IPS DF 6.9 (cell line): ENCODE measurements at places on chromosomes 5 and 9.

GRCh38 chr9:15711931-15712330 lies 159.1 kb downstream of the CCDC171 start:
- DNase-seq = no peak

DNA sequence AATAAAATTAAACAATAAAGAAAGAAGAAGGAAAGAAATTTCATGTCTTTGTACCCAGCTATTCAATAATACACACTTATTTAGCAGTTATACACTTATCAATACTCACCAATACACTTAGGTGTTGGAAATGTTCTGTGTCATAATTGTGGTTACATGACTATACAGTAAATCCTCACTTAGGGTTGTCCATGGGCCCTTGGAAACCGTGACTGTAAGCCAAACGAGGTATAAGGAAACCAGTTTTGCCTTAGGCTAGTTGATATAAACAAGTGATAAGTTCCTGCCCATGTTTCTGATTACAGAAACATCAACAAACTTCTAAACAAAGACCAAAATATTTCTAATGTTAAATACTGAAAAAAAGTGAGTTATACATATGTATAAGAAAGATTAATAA lies 10.0 kb upstream of the SLCO4C1 start:
- DNase-seq = no peak

- no peak for DNase-seq
Observed at GRCh38 chr9:136656795-136657611, 5.7 kb upstream of the EGFL7 start.

GRCh38 chr5:149809931-149810691 lies 80.0 kb downstream of the PPARGC1B start:
- DNase-seq = no peak

- DNase-seq = no peak
Observed at GRCh38 chr5:114362197-114362976, 517 bp downstream of the KCNN2 start.

DNA sequence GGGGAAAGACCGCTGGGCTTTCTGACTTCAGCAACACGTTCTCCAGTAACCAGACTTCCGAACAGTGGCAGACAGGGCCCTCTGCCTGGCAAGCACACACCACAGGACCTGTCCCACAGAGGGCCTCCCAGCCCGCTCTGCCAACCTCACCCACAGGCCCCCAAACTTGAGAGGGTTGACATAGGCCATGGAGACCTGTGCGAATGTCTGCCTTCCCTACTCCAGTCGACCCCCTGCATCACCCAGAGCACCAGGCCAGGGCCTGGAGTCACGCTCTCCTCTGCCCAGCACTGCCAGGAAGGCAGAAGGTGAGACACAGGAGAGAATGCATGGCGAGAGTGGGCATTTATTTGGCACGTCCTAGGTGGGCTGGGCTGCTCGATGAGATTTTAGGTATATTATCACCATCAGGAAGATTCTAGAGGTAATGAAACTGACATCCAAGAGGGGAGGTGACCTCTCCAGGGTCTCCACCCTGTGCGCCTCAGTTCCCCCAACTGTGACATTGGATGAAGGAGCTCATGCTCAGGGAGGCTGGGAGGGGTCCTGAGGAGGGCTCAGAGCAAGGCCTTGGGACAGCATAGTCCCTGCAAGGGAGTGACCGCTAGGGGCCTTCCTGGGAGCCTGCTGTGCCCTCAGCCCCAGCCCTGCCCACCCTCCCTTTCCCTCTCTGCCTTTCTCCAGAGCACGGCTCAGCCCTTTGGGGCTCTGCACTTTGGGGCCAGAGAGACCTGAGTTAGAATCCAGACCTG lies 54.9 kb downstream of the DUSP1 start:
- DNase-seq = no peak

DNA sequence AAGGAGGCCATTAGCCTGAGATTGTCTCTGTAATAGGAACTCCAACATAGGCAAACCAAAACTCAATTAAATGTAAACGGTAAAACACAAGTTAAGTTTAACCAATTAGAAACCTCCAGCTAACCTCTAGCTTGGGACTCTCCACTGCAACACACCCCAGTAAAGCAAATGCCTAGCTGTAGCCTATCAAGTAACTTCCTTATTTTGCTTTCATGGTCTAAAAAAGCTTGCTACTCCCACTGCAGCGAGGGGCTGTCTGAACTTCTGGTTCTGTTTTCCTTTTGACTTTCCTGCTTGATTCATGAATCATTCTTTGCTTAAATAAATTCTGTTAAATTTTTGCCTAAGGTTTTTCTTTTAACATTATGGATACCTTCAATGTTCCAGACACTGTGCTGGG lies 24.4 kb upstream of the C5orf46 start:
- DNase-seq = no peak

DNA sequence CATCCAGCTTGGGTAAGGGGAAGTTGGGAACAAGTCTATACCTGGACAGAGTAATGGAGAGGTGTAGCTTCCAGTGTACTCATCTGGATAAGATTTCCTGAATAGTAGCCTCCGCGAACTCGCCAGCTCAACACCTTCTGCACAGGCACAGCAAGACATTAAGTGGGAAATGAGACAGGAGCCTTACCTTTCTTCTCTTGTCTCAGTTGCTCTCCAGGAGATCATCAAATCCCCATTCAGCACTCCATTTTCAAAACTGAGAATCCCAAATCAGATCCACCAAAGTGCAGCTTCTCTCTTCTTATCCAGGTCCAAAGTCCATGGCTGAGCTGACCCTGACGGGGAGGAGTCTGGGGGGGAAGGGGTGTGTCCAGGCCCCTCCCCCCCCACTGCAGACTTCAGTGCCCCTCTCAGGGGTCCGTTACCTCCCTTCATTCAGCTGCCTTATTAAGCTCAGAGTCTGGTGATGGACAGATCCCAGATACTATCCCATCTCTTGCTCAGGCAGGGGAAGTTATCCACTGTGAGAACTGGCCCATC lies 5.9 kb upstream of the MGAT1 start:
- no peak for DNase-seq

GRCh38 chr5:122384739-122385235 lies 72.8 kb downstream of the SNCAIP start:
- no peak for DNase-seq

- DNase-seq = no peak
Observed at GRCh38 chr5:154999865-155000264, 13.7 kb upstream of the KIF4B start.

DNA sequence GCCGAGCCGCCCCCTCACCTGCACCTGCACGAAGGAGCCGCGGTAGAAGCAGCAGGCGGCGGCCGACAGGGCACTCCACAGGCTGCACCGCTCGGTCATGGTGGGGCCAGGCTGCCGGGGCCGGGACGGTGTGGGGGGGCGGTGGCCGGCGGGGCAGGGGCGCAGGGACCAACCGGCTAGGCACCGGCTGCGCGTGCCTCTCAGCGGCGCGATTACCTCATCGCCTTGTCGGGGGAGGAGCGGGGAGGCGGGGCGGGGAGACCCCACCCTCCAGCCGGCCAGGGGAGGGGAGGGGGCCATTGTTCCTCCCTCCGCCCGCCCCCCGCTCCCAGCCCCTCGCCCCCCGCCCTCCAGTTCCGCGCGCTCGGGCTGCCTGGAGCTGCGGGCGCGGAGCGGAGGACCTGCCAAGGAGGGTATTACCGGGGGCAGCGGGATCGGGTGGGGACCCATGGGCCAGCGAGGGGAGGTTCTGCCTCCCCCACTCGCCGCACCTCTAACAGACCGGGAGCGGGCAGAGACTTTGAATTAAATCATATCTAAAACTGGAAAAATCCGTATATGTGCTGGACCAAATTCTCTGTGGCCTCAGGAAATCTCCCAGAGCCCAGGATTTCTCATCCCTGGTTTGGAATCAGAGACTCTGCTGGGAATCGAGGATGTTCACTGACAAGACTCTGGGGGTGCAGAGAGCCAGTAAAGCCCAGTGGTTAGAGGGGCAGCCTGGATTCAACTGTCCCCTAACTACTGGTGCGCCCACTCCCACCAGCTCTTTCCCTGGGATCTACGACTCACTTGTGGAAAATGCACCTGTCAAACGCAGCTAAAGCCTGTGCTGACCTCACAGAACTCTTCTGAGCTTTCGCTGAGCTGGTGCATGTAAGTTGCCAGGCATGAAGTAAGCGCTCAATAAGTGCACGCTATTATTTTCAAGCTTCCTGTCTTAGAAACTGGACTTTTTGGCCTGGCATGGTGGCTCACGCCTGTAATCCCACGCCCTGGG lies 20.3 kb upstream of the TOR2A start:
- DNase-seq = no peak

DNA sequence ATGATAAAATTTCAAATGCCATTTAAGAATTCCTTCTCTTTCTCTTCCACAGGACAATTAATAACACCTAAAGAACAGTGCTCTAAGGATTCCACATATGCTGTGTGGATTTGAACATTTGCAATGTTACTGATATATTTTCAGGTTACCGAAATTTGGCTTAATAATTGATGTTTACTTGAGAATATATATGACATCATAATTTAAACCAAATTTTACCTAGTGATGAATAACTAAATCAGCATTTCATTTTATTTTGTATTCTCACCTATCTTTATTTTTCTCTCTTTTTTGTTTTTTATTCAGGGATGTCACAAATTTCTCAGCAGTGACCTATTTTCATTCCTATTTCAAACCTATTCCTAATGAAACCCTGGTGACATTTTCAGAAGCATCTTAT lies 429.6 kb downstream of the SLCO4C1 start:
- no peak for DNase-seq

DNA sequence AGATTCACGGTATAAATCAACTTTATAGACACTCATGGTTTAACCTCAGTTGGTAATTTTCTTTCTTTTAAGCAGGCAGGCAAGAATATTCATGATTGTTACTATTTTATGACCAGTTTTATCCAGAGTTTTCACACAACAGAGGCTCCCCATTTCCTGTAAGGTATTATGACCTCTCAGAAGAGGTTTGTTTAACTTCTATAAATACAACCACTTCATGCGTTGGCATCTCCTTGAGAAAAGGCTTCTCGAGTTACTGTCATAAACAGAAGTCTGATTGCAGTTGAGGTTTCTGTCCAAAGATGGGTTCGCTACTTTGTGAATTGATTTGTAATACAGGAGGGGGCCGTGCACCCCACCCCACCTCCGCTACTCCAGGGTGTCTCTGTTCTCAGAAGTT lies 55.3 kb downstream of the ENTREP1 start:
- no peak for DNase-seq

- DNase-seq = no peak
Observed at GRCh38 chr5:1461396-1461795, 16.2 kb upstream of the SLC6A3 start.

- DNase-seq = no peak
Observed at GRCh38 chr9:82168585-82168984, 180.0 kb downstream of the SPATA31D1 start.

- no peak for DNase-seq
Observed at GRCh38 chr9:83097633-83098032, 34.7 kb upstream of the RASEF start.

DNA sequence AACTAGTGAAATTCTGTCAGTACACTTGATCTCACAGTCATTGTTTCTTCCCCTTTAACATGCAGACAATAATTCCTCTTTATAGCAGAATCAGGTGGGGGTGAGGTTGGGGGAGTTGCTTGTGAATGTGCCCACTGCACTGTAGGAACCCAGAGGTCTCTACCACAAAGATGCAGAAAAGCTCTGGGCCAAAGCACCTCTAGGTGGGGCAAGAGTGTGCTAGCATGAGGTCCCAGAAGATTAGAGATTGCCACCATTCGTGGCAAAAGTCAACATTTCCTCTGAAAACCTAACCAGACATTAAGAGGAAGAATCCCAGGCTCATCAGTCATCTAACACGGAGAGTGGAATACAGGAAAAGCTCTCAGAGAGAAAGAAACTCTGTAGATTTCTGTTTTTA lies 74.5 kb downstream of the PTCD2 start:
- no peak for DNase-seq

GRCh38 chr9:110391826-110392485 lies 54.3 kb upstream of the TXNDC8 start:
- DNase-seq = no peak

DNA sequence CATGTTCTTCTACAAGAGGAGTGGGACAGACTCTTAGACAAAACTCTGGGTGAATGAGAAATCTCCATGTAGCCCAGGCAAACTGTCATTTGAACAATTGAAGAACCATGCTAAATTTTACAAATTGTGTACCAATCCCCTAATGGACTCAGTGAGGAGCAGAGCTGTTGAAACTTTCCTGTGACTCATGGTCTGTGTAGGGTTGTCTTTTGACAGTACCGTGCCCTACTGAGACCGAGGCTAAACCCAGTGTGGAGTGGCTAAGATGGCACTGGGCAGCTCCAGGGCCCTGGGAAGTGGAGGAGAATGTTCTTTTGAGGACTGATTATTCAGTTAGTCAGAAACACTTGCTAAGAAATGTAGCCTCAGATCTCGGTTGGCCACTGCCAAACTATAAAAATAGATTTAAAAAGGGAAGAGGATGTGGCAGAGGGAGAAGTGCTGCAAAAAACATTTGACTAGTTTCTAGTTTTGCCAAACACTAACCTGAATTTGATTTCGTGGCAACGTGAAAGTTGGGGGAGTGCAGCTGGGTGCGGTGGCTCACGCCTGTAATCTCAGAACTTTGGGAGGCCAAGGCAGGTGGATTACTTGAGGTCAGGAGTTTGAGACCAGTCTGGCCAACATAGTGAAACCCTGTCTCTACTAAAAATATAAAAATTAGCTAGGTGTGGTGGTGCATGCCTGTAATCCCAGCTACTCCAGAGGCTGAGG lies 24.7 kb downstream of the POU4F3 start:
- no peak for DNase-seq

- no peak for DNase-seq
Observed at GRCh38 chr5:71886406-71886805, 167.3 kb downstream of the CARTPT start.

- DNase-seq = no peak
Observed at GRCh38 chr9:136353757-136354488, 9.6 kb downstream of the DNLZ start.

GRCh38 chr9:3676766-3677165 lies 151.0 kb upstream of the RFX3 start:
- DNase-seq = no peak

- no peak for DNase-seq
Observed at GRCh38 chr9:92887880-92888338, 10.1 kb upstream of the ZNF484 start.

- no peak for DNase-seq
Observed at GRCh38 chr5:111929261-111929660, 172.3 kb upstream of the NREP start.

GRCh38 chr9:92950359-92950955 lies 3.1 kb downstream of the FGD3 start:
- no peak for DNase-seq

DNA sequence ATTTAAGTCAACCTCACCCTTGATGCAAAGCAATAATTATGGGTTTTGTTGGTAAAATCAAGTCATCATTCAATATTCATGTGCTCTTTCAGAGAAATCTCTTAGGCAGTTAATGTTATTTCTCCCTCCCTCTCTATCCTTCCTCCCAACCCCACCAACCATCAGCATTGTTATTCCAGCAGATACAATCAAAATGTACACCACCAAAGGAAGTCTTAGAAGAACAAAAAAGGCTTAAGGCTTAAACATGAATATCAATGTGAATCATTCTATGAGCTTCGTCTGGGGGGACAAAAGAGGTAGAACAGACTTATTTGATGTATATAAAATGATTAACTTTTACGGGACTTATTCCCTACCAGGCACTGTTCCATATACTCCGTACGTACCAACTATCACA lies 404.4 kb downstream of the ARHGEF28 start:
- DNase-seq = no peak

GRCh38 chr9:124272979-124273378 lies 15.2 kb downstream of the NEK6 start:
- DNase-seq = no peak

- DNase-seq = no peak
Observed at GRCh38 chr9:37262410-37262809, 142.0 kb downstream of the ZCCHC7 start.
